NCI-H460 (cell line): ENCODE measurements at places on chromosomes 7 and 10. TPM values are rescaled to one million over a fixed set of nuclear protein-coding genes. Genes with fewer than 3 reads are reported as not detected.

Gene PCLO
- total RNA-seq, result 0.17 and 1.5 TPM in 2 replicates

Gene DENND2A
- 0.02 and 0.09 TPM in 2 replicates for total RNA-seq

Gene ADD3
- 68.3 and 69.4 TPM in 2 replicates for total RNA-seq

DNA sequence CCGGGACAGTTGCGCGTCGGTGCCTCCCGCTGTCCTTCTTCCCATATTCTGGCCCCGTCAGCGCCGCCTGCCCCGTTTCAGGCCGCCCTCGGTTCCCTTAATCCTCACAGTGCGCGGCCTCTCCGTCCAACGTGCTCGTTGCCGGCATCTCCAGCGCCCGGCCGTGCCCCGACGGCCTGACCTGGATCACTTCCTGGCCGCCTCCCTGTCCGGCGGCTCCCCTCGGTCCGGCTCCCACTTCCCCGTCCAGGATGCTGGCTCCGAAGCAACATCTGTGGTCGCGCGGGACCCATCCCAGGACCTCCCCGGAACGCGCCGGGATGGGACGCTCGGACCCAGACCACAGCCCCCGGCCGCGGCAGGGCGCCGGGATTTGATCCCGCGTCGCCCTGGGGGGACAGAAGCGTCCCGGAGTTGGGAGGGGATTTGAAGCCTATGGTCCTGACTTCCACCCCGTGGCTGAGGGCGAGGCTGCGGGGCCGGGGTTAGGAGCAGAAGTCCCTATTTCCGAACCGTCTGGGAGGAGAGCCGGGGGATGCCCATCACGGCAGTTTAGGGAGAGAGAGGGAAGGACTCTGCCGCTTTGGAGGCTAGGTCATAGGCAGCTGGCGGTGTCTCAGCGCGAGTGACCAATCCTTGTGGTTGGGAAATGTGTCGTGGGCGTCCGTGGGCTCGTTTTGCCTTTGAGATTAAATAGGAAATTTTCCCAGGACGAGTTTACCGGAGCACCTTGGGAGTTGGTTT, 53.8 kb downstream of the KCTD7 start:
- no peak for DNase-seq

GRCh38 chr7:29636009-29636351, 72.3 kb downstream of the PRR15 start:
- DNase-seq, result no peak

GRCh38 chr7:90804370-90804769, 208.2 kb downstream of the CDK14 start:
- DNase-seq, result no peak

- no peak for DNase-seq
Observed at GRCh38 chr10:72417971-72418370, 63.3 kb upstream of the DNAJB12 start.

DNA sequence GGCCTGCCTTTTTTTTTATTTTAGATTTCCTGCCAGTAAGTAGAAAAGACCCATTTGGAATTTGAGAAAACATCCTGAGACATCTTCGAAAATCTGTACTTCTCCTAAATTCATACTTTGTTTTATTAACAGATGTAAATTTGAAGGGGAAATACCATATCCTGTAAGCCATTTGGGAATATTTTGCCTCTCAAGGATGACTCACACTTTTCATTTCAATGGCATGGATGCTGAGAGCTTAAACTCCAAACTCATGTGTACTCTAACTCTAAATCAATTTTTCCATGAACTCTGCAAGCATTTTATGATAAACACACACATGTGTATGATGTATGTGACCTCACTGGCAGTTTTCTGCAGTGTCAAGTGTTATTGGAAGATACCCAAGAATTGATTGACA, 89.0 kb downstream of the SEMA3A start:
- no peak for DNase-seq
